WTC11 (cell line): ENCODE measurements at places on chromosomes 2 and 18.

DNA sequence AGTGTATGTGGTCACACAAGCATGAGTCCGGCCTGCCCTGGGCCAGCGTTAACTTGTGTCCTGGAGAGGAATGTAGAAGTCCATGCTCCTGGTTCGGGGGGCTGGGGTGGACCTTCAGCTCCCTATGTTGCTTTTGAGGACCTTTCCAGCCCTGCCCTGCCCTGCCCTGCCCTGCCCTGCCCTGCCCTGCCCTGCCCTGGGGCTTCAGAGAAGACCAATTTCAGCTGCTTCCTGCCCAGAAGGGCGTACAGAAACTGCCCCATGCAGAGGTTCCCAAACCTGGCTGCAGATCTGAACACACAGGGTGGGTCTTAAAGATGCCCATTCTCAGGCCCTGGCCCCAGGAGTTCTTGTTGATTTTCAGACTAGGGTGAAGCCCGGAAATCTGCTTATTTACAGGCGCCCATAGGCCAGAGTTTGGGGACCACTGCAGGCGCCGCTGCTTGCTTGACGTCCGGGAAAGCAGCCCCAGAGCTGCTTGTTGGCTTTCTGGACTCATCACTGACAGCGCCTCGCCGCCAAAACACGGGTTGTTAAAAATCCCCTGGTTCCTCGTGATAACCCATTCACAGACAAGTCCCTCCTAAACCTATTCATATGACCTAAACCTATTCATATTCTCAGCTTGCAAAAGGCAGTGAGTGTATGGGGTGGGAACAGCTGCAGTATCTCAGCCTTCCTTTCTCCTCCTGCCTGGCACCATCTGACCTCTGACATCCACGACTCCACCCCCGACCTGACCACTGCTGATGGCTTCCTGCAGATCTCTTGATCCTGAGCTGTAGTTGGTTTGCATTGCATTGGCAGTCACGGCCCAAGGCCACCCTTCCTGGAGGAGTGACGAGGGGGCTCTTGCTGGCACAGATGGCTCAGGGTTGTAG is 198.3 kb downstream of the GLI2 start:
- no peak for DNase-seq

DNA sequence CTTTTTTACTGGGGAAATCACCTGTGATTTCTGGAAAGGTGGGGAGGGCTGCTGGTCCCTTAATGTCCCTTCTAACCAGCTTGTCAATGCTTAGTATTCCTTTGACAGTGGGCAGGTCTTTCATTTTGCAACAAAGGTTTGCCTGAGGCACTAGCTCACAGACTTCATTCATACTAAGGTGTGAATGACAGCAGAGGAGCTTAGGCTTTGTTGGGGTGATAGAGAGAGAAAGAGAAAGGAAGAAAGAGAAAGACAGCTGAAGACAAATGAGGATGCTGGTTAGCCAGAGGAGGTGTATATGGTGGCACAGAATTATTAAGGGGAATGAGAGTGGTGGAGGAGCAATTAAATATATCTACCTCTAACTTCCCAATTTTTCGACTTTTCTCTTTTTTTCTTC is 28.9 kb upstream of the GTF2A1L start:
- DNase-seq, result no peak

DNA sequence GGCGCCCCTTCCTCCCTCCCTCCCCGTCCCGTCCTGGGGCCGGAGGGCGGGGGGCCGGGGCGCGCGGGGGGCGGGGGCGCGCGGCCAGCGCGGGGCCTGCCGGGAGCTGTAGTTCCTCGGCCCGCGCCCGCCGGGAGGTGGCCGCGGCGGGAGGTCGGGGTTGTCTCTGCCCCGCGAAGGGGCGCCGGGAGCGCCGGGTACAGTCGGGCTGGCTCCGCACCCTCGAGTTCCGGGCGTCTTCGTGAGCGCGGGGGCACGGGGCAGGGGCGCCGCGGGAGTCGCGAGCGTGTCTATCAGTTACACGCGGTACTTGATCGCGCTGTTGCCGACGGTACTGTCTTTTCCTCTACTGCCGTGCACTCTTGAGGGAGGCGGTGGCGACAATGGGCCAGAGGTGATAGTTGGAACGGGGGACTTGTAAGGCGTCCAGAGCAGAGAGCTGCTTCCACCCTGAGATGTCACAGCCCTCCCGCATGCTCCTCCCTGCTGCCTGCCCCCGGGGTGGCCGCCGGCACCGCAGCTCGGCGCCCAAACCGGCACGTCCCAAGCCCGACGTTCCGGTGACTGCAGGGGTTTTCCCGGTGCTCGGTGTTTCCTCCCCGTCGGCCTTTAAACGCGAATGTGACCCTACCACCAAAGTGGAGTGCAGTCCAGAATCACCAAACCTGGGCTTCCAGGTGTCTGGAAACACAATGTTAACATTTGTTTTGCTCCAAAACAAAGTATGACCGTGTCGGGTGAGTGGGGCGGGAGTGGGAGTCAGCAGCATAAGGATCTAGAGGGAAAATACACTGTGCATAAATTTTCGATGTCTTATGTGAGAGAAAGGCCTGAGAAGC is at the start of gene PRKD3:
TSS of gene PRKD3 (minus strand) at position 48 of the 839 bp plus-strand sequence. CDS start 8,309 bp downstream, outside the sequence.
- DNase-seq, result no peak

DNA sequence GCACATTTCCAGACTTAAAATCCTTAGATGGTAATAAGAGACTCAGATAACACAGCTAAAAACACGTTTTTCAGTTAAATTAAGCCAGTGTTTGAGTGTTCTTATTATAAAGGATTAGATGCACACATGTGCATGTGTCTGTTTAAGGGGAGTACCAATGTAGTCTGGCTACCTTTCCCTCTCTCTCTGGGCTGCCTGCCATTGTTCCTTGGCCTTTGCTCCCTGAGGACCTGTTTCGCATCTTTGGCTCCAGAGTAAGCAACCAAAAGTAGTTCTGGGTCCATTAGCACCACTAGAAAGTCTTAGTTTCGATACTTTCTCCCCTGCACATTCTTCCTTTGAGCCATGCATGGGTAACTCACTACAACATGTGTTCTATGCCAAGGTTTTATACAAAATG is 228.3 kb downstream of the TPGS2 start:
- no peak for DNase-seq

DNA sequence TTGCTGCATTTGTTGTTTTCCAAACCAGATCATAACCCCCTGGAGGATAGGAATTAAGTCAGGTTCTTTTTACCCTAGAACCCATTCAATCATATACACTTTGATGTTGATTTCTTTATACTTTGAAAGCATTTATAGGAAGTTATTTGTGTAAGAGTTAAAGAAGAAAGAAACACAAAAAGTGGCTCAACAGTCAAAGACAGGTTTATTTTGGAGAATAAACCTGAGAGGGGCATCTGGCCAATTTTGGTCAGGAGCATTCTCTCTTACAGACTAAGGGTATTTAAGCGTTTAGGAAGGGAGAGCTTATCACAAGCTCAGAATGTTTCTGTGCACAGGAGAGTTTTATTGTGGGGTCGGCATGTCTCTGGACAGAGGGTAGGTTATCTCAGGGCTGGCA is 398.0 kb downstream of the SPAG16 start:
- DNase-seq, result no peak

- DNase-seq, result no peak
Measured at GRCh38 chr2:18910843-18911242, 321.5 kb upstream of the NT5C1B start.

- DNase-seq, result no peak
Measured at GRCh38 chr2:169265591-169265990, 96.7 kb downstream of the LRP2 start.

GRCh38 chr2:102520009-102520408 is 47.0 kb downstream of the SLC9A4 start:
- peak; percentile 20 for DNase-seq
